ENCODE measurements at places on chromosomes 6 and 20.

GRCh38 chr6:109671733-109672132 lies 19.3 kb downstream of the AK9 start:
- no peak for DNase-seq

GRCh38 chr6:149969635-149970034 lies 5.9 kb downstream of the ULBP1 start:
- no peak for DNase-seq

GRCh38 chr6:41247882-41248705 lies 19.9 kb downstream of the TREML4 start:
- no peak for DNase-seq

DNA sequence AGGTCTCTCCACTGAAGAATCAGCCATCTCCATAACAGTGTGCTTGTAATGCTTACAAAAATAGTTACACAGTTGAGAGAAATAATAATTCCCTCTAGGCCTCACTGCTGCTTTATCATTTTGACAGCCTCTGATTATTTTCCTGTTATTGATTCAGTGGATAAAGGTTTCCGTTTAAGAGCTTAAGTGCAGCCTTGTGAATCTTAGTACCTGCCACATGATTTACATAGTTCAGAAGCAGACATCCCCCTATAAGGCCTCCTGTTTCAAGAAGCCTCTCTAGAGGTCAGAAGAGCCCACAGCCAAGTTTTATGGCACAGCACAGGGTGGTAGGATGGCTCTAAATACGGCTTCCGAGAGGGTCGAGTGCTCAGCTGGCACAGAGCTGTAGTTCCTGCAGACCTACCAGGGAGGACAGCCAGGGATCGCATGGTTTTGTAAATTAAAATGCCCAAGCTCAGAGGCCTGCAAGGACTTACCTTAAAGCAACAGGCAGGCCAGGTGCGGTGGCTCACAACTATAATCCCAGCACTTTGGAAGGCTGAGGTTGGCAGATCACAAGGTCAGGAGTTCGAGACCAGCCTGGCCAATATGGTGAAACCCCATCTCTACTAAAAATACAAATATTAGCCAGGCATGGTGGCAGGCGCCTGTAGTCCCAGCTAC lies 17.6 kb upstream of the PYGB start:
- no peak for DNase-seq
